ENCODE measurements at places on chromosomes 13 and 19.

DNA sequence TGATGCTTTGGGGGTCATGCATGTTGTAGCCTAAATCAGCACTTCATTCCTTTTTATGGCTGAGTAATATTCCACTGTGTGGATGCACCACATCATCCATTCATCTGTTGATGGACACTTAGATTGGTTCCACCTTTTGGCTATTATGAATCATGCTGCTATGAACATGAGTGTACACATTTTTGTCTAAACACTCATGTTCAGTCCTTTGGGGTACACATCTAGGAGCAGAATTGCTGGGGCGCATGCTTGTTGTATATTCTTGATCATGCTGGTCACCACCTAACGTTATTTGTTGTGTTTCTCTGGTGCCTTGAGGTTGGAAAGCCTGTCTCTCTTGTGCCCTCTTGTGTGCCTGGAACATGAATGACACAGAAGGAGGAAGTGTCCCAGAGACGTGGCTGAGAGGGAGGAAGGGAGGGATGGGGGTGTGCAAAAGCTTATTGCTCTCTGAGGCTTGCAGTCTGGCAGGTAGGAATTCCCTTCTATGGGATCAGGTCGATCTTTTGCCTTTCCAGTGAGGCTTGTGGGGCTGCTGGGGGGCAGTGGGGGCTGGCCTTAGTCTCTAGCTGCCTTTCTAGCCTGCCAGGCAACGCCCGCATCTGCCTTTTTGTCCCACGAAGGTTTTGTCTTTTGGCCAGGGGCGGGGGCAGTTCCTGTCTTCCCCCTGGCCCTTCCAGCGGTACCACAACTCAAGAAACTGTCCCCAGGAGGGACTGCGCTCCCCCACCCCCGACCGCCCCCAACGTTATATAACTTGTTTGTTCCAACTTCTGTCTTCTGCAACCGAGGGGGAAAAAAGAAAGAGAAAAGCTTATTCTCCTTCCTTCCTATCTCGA is 7.6 kb downstream of the KLHL26 start:
- no peak for DNase-seq

GRCh38 chr13:47258384-47258783 is 361.5 kb upstream of the HTR2A start:
- DNase-seq: no peak

DNA sequence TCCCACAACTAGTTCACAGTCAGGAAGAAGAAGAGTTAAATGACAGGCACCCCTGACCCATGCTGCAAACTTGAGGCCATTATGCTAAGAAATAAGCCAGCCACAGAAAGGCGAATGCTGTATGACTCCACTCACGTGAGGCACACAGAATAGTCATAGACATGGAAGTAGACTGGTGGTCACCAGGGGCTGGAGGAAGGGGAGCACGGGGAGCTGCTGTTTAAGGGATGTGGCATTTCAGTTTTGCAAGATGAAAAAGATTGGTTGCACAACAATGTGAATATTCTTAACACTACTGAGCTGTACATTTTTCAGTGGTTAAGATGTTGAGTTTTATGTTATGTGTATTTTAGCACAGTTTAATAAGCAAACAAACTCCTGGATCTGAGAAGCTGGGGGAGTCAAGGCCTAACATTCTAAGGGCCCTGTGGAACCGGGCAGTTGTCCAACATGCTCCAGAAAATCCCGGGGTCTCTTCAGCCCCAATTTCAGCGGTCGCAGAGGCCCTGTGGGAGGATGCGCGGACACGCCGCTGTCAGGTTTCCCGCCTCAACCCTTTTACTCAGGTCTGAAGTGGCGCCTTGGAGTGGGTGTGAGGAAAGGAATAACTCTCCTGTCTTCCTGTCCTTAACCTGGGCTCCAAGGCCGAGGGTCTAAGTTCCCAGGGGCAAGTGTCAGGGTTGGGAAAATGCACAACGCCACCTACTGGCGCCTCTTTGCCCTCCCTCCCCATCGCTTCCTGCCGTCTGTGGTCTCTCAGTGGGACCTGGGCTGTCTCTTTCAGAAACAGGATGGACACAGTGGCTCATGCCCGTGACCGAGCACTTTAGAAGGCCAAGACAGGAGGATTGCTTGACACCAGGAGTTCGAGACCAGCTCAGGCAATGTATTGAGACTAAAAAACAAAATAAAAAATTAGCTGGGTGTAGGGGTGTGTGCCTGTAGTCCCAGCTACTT is 4.4 kb upstream of the TMEM272 start:
- DNase-seq: no peak

DNA sequence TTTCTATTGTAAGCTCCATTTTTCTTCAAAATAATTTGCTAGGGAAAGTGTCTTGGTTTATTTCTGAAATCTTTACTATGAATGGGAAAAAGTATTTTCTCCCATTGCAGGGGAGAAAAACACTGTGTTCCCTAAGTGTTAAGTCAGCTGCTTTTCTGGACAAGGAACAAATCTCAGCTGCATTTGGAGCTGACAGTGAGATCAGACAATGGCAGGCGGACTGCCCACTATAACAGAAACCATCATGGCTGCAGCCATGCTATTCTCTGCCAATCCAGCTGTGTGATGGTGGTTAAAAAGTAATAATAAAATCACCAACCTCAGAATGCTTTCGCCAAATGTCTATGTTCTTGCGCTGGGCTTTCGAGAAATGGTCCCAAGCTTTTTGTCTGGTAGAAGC is 302.7 kb downstream of the DNAJC15 start:
- DNase-seq: no peak

DNA sequence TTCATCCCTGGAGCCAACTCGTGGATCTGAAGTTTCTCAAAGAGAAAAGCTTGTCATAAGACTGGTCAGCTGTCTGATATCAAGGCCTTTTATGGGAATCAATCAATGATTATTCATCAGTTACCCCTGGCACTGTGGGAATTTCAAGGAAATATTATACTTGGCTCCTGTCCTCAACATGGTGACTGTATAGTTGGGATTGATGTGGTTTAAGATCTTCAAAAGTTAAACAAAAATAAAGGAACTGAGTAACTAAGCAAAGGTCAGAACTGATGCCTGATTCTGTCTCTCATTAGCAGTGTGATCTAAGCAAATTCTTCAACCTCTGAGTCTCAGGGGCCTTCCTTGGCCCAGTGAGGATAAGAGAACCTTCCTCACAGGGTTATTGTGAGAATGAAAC is 22.2 kb upstream of the SERPINE3 start:
- no peak for DNase-seq

- DNase-seq: no peak
These were observed 8.9 kb downstream of the FLT1 start for GRCh38 chr13:28485996-28486543.

DNA sequence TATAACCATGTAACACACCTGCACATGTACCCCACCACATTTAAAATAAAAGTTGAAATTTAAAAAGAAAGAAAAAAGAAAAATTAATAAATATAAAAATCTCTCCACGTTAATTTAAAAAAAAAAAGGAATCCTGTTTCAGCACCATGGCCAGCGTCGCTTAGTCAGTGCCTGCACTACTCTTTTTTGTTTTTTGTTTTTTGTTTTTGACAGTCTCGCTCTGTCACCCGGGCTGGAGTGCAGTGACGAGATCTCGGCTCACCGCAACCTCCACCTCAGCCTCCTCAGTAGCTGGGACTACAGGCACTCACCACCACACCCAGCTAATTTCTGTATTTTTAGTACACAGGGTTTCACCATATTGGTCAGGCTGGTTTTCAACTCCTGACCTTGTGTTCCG is 835.9 kb downstream of the UQCRFS1 start:
- DNase-seq: no peak

- DNase-seq: no peak
These were observed 13.6 kb upstream of the PEPD start for GRCh38 chr19:33535226-33535625.

- no peak for DNase-seq
These were observed 55.4 kb upstream of the UBL3 start for GRCh38 chr13:29905845-29906244.
